Activated CD4-positive, alpha-beta T cell treated with anti-CD3 and anti-CD28 coated beads, Interleukin-2, amount 10 ng/mL, durations not matched to agents 7 days and 5 days (primary cell): ENCODE measurements at places on chromosomes 3 and 15.

- no peak for DNase-seq
Observed at GRCh38 chr3:73546961-73547360, 77.8 kb downstream of the PDZRN3 start.

- peak; percentile 56 for DNase-seq
Observed at GRCh38 chr3:150409512-150410310, 1.6 kb downstream of the TSC22D2 start.

GRCh38 chr3:64188810-64189560, 36.3 kb downstream of the PRICKLE2 start:
- DNase-seq: no peak

DNA sequence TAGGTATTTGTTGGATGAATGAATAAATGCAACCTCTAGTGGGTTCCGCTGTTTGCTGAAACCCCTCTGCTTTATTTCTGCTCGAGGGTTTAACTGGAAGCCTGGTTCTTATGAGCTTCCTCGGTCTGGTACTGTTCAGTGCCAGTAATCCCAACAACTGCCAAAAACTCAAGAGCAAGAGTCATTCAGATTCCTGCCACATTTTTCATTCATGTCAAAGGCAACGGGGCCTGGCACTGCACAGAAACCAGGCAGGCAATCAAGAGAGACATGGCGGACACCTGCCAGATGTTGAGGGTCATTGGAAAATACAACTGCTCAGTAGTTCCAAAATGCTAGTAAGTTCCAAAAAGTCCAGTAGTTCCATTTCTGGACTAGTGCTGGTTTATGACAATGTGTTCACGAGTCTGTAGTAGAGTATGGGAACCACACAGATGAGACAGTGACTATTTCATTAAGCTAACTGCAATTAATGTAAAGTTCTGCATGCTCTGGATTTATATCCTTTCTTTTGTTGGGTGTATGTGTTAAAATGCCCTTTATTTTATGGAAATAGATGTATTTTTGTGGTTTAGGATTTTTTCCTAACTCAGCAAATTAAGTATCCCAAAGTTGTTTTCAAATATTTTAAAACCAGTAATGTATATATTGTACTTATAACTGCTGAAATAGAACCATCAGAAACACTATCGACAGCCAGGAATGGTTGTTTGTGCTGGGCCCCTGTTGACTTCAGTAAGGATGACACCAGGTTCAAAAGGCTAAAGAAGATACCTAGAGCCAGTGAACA, 22.7 kb upstream of the TMEM41A start:
- DNase-seq: no peak

DNA sequence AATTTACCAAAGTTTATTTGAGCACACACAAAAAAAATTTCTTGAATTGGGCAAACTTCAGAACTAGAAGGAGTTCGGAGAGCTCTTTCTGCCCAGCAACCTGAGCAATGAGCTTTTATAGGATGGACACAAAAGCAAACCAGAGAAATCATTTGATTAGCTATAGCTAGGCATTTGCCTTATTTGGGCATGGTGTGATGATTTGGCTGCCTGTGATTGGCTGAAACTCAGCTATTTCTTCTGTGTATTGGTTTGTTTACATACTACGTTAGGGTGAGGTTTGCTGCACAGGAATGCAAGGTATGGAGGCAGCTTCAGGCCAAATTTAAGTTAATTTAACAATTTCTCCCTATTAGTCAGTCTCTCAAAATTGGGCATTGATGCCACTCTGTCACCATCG, 65.1 kb downstream of the NEK11 start:
- DNase-seq: no peak

DNA sequence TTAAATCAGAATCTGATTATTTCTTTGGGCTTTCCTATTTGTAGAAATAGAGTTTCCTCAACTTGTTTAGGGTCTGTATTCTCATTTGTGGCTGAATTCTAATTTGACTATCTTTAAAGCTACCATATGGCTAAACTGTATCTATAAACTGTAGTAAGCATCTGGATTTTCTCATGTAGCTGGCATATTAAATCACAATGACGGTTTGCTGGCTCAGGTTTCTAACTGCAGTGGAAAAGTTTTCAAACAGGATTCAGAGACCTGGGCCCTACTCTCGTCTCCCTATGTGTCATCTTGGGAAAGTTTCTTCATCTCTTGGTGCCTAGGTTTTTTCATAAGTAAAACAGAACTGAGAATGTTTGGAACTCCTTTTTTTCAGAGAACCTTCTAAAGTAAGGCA, 68.3 kb downstream of the GALK2 start:
- DNase-seq: no peak

DNA sequence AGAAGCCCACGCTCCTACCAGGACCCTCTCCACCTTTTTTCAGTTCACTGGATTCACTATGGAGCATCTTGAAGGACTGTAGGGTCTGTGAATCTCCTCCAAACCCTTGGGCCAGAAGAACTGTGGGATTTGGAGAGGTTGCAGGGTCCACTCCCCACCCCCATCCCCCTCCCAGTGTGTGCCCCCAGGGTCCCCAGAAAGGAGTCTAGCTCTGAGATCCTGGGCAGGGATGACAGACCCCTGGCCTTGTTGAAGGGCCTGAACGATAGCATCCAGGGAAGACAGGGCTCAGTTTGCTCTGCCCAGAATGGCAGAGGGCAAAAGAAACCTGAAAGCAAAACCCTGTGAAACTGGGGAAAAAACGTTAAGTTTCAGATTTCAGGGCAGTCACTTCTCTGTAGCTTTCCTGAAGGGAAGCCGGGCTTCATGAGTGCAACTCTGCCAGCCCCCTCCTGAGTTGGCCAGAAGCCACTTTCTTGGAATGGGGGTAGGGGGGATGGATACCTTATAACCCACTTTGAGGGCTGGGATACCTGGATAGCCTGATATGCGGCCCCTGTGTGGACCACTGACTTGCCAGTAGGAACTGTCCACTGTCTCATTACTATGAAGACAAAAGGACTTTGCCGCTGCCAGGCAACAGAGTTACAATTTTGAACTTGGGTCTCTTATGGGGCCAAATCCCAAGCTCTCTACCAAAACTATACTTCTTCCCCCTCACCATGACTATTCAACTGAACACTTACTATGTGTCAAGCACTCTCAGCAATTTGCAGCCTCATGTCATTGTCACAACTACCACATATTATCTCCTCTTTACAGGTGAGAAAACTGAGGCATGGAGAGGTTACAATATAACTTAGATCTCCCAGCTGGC, 1.6 kb upstream of the CISH start:
- DNase-seq: no peak

GRCh38 chr3:32395496-32395895, 3.8 kb downstream of the CMTM7 start:
- no peak for DNase-seq

DNA sequence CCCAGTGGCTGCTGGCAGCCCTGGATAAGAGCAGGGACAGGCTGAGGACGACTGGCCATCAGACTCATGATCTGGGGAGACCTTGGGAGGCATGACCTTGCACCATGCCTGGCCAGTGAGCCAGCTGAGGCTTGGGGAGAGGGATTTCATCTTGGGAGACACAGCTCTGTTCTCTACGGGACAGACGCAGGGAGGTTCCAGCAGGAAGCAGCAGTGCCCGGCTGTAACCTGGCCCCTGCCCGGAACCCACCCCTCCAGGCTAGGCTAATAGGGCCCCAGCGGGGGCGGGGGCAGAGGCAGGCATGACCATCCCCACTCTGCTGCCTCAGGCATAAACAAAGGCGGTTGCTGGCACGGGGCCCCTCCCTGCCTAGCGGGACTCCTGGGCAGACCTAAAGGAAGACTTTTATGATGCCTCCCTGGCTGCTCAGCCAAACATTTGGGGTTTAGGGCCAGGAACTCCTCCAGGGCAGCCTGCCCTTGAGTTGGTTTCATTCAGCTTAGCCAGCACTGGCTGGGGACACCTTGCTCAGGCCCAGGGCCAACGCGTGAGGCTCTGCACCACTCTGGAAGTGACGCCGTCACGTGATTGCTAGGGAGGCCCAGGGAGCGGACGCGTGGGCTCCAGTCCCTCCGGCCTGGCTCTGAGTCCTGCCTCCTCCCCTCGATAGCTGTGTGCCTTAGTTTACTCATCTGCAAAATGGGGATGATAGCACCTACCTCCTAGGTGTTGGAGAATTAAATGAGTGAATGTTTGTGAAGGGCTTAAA, 27.6 kb downstream of the HDAC11 start:
- DNase-seq: no peak

DNA sequence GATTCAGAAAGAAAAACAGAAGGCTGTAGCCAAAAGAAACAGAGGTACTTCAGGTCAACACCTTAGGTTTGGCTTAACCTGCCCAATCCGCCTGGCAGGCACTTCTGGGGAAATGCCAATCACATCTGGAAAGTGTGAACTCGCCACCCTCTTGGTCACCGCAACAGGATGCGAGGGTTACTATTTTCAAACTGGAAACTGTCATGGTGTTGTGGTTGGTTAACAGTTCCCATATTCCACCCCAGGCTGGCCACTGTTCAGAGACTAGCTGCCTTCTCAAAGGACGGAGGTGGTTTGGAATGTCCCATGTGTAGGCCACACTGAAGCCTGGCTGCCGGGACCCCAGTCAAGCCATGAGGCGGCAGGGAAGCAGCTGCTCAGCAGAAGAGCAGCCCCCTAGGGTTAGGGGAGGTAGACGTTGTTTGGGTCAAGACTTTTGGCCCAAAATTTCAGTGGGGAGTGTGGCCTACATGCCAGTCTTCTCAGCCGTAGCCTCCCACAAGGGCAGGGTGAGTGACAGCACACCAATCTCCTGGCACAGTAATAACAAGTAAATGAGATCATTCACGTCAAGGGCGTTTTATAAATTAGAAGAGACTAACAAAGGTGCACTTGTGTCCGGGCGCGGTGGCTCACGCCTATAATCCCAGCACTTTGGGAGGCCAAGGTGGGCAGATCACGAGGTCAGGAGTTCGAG, 54.6 kb downstream of the UMPS start:
- DNase-seq: no peak

DNA sequence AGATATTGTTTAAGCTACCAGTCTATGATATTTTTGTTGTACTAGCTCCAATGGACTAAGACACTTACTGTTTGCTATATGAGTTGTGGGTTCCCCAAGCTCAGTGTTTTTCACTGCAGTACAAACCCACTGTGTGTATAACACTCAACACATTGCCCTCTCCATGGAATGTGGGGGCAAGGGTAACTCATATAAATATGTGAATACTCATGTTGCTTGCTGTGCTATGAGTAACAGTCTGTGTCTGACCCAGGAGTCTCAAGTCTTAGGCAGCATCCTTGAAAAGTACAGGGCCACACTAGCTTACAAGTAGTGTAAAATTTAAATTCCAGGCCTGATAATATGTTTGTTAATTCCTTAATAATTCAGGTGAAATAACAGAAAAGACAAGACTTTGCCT, 22.5 kb upstream of the CNTN3 start:
- DNase-seq: no peak

- DNase-seq: no peak
Observed at GRCh38 chr3:156826896-156827882, 1.0 kb downstream of the LEKR1 start.

GRCh38 chr3:139518306-139518705, 21.2 kb downstream of the RBP1 start:
- no peak for DNase-seq

DNA sequence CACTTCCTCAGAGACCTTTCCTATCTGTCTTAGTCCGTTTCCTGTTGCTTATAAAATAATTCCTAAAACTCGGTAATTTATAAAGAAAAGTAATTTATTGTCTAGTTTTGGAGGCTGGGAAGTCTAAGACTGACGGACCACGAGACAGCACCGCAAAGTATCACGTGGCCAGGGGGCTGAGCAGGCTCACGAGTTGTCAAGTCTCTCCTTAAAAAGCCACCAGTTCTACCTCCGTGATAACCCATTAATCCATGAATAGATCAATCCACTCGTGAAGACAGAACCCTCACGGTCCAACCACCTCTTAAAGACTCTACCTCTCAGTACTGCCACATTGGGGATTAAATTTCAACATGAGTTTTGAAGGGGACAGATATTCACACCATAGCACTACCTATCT, 821 bp downstream of the LINS1 start:
- DNase-seq: peak; percentile 64

GRCh38 chr15:31316135-31316795, 10.4 kb upstream of the KLF13 start:
- no peak for DNase-seq

- DNase-seq: peak; percentile 24
Observed at GRCh38 chr3:123028233-123028828, 768 bp upstream of the SEMA5B start.

DNA sequence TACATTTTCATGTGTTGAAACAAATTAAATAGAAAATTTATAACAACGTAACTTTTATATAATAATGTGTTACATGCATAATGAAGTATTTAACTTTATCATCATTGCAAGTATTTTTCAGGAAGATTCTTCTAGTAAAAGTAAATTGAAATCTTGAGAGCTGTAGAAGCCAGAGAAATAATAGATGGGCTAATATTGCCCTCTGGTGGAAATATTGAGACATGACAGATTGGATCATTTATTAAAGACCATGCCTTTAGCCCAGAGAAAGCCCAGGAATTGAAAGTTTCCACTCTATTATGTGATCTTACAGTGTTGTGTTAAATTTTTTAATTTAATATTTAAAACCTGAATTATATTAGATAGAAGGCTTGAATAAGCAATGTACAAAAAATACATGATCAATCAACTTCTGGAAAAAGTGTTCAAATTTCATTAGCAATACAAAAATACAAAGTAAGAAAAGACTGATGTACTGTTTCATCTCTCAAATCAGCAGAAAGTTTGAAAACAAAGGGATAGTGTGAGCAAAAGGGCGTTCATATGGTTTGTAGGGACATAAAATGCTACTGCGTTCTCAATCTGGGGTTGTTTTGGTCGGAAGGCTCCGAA, 52.7 kb upstream of the SPTSSB start:
- DNase-seq: no peak

DNA sequence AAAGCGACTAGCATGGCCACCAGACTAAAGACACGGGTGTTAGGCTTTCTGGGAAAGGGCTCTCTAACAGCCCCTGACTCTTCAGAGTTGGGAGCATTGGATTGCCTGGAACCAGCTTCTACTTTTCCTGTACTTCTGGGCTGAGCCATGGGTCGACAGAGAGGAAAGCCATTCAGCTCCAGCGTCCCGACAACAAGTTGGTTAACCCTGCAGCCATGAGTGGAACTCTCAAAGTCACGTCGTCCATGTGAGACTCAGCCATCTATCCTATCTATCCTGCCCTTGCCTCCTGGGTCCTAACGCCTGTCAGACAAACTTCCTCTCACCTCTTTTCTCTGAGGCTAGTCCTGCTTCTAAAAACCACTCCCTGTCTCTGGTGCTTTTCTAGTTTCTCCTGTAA, 32.6 kb upstream of the TBC1D5 start:
- peak; percentile 31 for DNase-seq
